ENCODE measurements at places on chromosomes 4 and X.

DNA sequence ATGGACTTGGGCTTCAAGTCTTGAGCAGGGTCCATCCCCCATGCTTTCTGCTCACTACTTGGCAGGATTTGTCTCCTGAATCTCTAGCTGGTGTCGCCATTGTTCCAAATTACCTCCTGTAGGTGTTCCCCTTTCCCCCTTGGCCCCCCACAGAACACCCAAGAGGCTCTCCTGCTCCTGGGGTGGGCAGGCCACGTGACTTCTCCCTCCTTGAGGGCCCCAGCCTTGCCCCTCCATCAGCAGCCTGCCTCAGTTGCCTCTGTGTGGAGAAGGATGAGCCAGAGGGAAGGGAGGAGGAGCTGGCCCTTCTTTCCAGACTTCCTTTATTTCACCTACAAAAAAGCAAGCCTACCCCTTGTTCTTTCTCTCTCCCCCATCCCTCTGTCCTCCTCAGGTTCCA lies 1.8 kb downstream of the GPR78 start:
- DNase-seq: no peak

GRCh38 chr4:54526560-54526959 lies 131.2 kb upstream of the KIT start:
- DNase-seq: no peak

- DNase-seq: no peak
These were observed 1.4 kb upstream of the CAMK2D start for GRCh38 chr4:113763029-113763285.

GRCh38 chrX:78650906-78651437 lies 8.2 kb downstream of the RTL3 start:
- DNase-seq: no peak

DNA sequence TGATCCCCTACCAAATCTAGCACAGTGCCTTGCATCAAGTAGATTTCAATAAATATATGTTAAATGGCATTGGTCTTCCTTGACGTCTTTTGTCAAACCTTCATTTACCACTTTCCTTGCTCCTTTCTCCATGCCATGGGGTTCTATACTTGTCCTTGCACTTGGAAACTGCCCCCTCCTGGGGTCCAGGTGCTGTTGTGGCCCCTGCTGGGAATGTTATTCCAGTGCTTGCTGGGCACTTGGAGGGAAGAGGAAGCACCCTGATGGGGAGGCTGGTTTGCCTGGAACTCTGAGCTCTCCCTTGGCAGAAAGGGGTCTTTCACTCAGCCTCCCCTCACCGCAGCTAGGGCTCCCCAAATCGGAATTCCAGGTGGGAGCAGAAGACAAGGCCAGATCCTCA lies 18.9 kb downstream of the ZNF275 start:
- no peak for DNase-seq

DNA sequence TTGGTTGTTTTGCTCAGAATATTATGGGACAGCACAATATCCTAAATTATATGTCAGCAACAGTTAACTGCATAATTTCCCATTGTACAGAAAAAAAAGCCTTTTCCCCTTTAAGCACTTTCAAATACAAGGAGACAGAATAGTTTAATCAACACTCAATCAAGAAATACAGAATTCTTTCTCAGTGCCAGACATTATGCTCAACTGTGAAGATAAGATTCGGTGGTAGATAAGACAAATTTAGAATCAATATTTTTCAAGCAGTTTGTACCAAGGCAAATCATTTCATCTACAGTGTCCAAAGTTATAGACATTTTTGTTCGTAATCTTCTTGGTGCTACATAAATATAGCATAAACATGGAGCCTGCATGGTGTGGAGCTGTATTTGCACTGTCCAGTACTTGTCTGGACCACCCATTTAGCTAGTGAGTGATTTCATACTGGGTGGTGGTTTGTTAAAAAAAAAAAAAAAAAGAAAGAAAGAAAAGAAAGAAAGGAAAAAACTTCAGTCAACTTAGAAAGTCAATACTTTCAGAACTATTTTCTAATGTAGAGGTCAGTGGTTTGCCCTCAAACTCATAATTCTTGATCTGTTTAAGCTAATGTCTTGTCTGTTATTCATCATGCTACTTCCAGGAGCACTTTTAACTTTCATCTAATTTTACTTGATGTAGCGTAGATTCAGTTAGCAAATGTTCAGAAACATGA lies 522.9 kb downstream of the FAT4 start:
- DNase-seq: no peak

- no peak for DNase-seq
These were observed 6.8 kb upstream of the BCOR start for GRCh38 chrX:40104630-40104984.

- no peak for DNase-seq
These were observed 40.2 kb downstream of the PALLD start for GRCh38 chr4:168537086-168537485.

GRCh38 chr4:171639540-171639939 lies 173.7 kb upstream of the GALNTL6 start:
- no peak for DNase-seq

- no peak for DNase-seq
These were observed 22.7 kb upstream of the ASB5 start for GRCh38 chr4:176291748-176292147.

DNA sequence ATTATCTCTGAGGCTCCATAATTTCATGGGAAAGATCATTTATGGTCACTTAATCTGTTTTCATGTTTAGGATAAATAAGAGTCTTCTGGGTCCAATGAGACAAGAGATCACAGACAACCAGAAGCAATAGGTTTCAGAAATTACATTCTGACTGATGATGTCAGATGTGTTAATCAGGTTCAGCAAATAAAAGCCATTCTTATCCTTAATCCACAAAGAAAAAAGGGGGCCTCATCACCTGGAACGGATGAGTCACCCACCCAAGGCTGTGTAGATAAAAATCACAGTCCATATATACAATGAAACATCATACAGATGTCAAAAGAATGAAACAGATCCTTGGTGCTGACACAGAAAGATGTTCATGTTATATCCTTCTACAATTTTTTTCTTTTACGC lies 36.6 kb downstream of the SYTL4 start:
- DNase-seq: no peak

Measured in stimulated activated CD8-positive, alpha-beta memory T cell treated with anti-CD3 and anti-CD28 coated beads, Interleukin-4, amount 100 ng/mL, for 4 hours (primary cell).